Fibroblast of skin of right biceps (primary cell): ENCODE measurements at places on chromosomes 12 and 14.

DNA sequence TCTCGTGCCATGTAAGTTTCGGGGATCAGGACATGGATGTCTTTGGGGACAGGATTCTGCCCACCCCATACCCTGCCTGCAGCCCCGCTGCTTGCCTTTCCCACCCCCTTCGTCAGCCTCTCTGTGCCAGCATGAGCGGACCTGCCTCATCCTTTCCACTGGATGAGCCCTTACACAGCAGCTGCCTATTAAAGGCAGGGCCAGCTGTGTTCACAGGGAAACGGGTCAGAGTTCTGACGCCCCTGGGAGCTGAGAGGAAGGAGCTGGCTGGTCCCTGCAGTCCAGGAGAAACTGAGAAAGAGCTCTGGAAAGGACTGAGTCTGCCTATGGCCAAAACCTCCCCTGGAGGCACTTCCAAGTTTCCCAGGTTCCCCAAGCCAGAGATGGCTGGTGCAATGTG lies 83.5 kb upstream of the NCOR2 start:
- DNase-seq: no peak

- no peak for DNase-seq
These were observed 72.9 kb downstream of the ASCL4 start for GRCh38 chr12:107847430-107847829.

DNA sequence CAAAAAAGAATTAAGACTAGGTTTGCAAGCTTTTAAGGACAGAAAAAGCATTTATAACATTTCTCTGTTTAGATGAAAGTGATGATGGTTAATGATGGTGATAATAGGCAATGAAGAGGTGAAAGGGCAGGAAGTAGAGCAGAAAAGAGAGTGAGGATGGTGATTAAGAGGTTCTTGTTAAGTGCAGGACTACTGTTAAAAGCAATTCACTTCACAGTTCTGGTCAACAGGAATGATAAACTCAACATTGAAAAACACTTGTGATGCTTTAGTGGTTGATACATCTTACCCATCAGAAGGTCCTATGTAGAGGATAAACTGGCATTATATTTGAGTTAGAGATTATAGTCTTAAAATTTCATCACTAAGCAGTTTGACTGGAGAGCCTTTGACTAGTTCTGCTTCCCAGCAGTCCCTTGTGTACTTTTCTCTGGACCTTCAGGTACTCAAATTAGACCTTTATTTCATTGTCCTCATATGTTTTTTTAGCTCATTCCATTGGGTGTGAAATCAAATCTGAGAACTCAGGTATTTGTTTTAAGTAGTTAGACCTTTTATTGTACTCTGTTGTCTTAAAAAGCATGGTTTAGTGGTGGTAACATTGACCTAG lies 10.9 kb downstream of the RAP1B start:
- no peak for DNase-seq

- peak; percentile 47 for DNase-seq
These were observed 51.4 kb downstream of the A2M start for GRCh38 chr12:9064201-9064814.

DNA sequence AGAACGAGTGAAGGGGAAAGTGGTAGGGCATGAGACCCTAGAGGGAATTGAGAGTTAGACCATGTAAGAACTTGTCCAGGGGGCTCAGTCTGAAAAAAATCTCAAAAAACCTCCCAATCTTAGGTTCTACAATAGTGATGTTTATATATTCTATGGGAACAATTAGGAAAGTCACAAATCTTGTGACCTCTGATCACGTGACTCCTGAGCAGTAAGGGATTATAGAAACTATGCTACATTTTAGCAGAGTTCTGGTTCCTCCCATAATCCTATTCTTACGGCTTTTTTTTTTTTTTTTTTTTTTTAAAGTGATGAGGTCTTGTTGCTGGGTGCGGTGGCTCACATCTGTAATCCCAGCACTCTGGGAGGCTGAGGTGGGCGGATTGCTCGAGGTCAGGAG lies 5.8 kb downstream of the ADCK1 start:
- no peak for DNase-seq

- no peak for DNase-seq
These were observed 13.6 kb downstream of the FAM222A start for GRCh38 chr12:109727039-109727723.
